ENCODE measurements at places on chromosomes 4 and X. TPM values are rescaled to one million over a fixed set of nuclear protein-coding genes. Genes with fewer than 3 reads are reported as not detected.

Gene CXXC4
- total RNA-seq, result 10.6 TPM

Gene DOK7
- not detected for total RNA-seq

Gene HDAC8
- 24.3 TPM for total RNA-seq

Gene USP27X
- total RNA-seq, result 2.7 TPM

Gene UCHL1
- 1,154 TPM for total RNA-seq

DNA sequence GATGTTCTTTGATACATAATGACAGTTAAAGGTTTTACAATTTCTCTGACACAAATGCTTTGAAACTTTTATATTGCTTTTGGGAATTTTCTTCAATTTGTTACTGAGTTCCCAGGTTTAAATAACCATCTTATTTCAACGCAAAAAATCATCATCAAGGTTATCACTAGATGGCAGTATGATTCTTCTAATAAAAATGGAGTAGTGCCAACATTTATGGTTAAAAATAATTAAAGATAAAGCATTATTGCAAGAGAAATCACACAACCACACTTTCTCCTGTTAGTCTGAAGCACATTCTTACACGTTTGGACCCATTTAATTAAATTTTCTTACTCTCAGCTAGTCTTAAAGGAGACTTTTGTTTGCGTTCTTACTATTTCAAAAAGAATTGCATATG is 611.3 kb upstream of the CPXCR1 start:
- H3K4me1 ChIP-seq, result no peaks in the 10 kb centered on the region
- no peaks in the 10 kb centered on the region for H3K27me3 ChIP-seq
- no peak overlapping the region for H3K4me3 ChIP-seq
- no peak for DNase-seq
- H3K27ac ChIP-seq, result no peak overlapping the region

GRCh38 chrX:103092942-103093341 is at the start of gene NXF3:
NXF3 (minus strand) TSS chrX:103093143; CDS start chrX:103093023, 120 bp downstream.
- no peak within 1 kb of the TSS for H3K4me3 ChIP-seq
- H3K36me3 ChIP-seq, result no peaks in the 10 kb centered on the region
- no peak for DNase-seq
- no peaks in the 10 kb centered on the region for H3K4me1 ChIP-seq

DNA sequence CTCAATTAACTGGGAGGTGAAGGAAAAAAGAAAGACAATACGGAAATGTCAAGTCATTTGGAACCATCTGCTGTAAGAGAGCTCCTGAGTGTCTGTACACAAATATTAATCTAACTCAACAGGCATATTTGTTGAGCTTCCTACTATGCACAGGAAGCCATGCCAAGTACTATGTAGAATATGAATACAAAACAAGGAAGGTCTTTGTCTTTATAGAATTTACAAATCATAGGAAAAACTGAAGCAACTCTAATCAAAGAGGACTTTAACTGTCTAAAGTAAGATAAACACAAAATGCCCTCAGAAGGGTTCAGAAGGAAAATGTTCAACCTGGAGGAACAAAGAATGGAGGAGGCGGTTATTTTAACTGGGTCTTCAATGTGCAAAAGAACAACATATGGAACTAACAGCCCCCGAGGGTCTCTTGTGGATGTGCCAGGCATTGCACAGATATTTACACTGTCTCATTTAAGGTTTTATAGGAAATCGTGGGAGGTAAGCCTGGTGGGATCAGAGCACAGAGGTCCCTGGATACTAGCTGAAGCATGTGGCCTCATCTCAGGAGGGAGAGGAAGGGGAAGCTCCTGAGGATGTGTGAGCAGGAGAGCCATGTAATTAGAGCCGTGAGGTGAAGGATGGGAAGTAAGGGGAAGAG is 5.8 kb downstream of the FAM114A1 start:
- DNase-seq, result no peak
- no peaks in the 10 kb centered on the region for H3K27me3 ChIP-seq
- H3K4me3 ChIP-seq, result no peak overlapping the region

GRCh38 chrX:10507876-10508275 is 112.5 kb downstream of the MID1 start:
- no peaks in the 10 kb centered on the region for H3K36me3 ChIP-seq
- H3K4me1 ChIP-seq, result peaks cover 16% of the 10 kb centered on the region
- H3K27ac ChIP-seq, result peak overlapping the region; percentile 53
- no peak overlapping the region for H3K4me3 ChIP-seq
- peak; percentile 68 for DNase-seq

DNA sequence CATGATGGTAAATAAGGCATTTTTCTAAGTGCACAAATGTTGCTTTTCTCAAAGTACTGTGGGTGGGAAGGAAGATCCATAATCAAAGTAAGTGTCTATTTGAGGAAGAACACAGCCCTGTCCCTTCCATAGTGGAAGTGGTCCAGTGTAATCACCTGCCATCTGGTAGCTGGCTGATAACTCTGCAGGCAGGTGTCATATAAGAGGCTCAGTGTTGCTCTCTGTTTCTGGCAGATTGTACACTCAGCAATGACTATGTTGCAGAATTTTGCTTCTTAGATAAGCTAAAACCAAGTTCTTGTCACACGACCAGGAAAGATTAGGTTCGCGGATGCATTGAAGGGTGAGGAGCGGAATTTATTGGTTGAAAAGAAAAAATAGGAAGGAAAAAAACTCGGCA is 20.9 kb downstream of the SAGE1 start:
- no peak overlapping the region for H3K4me3 ChIP-seq
- H3K4me1 ChIP-seq, result no peaks in the 10 kb centered on the region
- H3K36me3 ChIP-seq, result no peaks in the 10 kb centered on the region
- no peak for DNase-seq

DNA sequence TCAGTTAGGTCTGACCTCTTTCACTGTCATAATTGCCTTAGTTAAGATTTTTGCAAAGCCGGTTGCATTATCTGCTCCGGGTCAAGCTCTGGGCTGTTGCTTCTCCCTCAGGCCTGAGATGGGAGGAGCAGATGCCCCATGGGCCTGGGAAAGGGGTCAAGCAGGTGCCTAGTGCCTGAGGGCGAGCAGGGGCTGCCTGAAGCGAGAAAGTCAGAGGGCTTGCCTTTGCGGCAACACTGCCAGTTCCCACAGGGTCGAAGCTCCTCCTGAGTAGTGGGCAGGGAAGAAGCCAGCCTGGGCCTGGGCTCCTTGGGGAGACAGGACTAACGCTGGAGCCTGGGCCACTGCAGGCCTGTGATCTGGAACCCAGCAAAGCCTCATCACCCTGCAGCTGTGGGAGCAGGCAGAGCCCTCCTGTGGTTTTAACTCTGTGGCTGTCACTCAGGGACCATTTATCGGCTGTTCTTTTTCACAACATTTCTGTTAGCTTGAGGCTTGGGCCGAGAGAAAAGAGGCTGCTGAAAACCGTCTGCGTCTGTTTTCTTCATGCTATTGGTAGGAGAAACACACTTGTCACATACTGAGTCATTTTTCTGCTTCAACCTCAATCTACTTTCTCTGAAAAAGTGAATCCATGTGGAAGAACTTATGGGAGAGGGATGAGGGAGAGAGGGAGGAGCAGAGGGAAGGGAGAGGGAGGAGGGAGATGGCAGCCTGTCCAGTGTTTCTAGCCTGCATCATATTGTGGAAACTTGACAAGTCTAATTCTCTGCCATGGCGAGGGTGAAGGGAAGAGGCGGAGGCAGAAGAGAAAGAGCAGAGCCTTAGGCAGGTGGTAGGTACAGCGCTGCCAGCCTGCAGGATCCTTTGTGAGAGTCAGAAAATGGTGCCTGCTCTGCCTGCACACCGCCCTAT is 68.4 kb downstream of the RHOH start:
- H3K27ac ChIP-seq, result no peak overlapping the region
- H3K36me3 ChIP-seq, result no peaks in the 10 kb centered on the region
- no peaks in the 10 kb centered on the region for H3K4me1 ChIP-seq
- no peaks in the 10 kb centered on the region for H3K27me3 ChIP-seq
- H3K4me3 ChIP-seq, result no peak overlapping the region
- DNase-seq, result peak; percentile 46

- no peaks in the 10 kb centered on the region for H3K36me3 ChIP-seq
- DNase-seq, result no peak
- peak overlapping the region; percentile 77 for H3K4me3 ChIP-seq
- H3K4me1 ChIP-seq, result peaks cover 4% of the 10 kb centered on the region
These were observed 449 bp downstream of the CTPS2 start for GRCh38 chrX:16711893-16712547.

GRCh38 chrX:85993539-85994197 is 53.7 kb downstream of the CHM start:
- H3K4me3 ChIP-seq, result no peak overlapping the region
- H3K27me3 ChIP-seq, result no peaks in the 10 kb centered on the region
- no peak overlapping the region for H3K27ac ChIP-seq
- peak; percentile 11 for DNase-seq

GRCh38 chr4:164482758-164483157 is 271.2 kb upstream of the SMIM31 start:
- no peaks in the 10 kb centered on the region for H3K27me3 ChIP-seq
- no peak overlapping the region for H3K27ac ChIP-seq
- no peak overlapping the region for H3K4me3 ChIP-seq
- no peak for DNase-seq

- H3K4me1 ChIP-seq, result no peaks in the 10 kb centered on the region
- no peak overlapping the region for H3K4me3 ChIP-seq
- DNase-seq, result no peak
- H3K27ac ChIP-seq, result no peak overlapping the region
- H3K27me3 ChIP-seq, result no peaks in the 10 kb centered on the region
These were observed 30.9 kb downstream of the FAM9B start for GRCh38 chrX:9003041-9003440.

GRCh38 chrX:39905538-39905891 is 192.2 kb downstream of the BCOR start:
- no peak overlapping the region for H3K4me3 ChIP-seq
- DNase-seq, result no peak
- H3K36me3 ChIP-seq, result no peaks in the 10 kb centered on the region
- H3K27me3 ChIP-seq, result no peaks in the 10 kb centered on the region
- H3K4me1 ChIP-seq, result peaks cover 37% of the 10 kb centered on the region

Measured in astrocyte (in vitro differentiated cells and primary cell).